Progenitor cell of endocrine pancreas (in vitro differentiated cells): ENCODE measurements at places on chromosomes 4 and X. TPM values are rescaled to one million over a fixed set of nuclear protein-coding genes. Genes with fewer than 3 reads are reported as not detected.
A peak's percentile ranks its signal among the peaks of the same experiment; 100 is the strongest.

AFF2 gene
- 7.7 and 8.4 TPM in 2 replicates for total RNA-seq

FGA gene
- total RNA-seq: 13.5 and 18.2 TPM in 2 replicates

KCNE5 gene
- total RNA-seq: 10.8 and 11.3 TPM in 2 replicates

CT45A3 gene
- total RNA-seq: not detected in 2 replicates

ADH7 gene
- total RNA-seq: not detected in 2 replicates

DNA sequence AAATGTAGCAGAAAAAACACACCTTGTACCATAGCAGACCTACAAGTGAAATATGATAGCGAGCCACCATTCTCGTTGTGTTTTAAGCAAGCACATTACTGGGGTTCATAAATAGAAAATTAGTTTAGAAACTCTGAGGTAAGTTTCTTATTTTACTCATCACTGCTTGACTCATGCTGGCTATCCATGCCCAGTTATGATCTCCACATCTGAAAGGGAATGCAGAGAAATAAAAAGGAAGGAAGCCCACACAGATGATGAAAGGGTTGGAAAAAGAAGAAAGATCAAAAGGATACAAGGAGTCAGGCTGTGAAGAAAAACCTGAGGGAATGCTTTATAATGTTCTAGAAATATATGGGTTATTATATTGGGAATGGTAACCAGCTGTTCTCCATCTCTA lies 54.5 kb downstream of the CAMK2D start:
- no peak for DNase-seq

- DNase-seq: no peak
These were observed 71.9 kb downstream of the ATG4A start for GRCh38 chrX:108163333-108164082.

GRCh38 chrX:39327255-39327654 lies 526.0 kb downstream of the MID1IP1 start:
- no peak for DNase-seq

GRCh38 chr4:135244056-135244455 lies 1042.5 kb upstream of the PABPC4L start:
- DNase-seq: no peak

DNA sequence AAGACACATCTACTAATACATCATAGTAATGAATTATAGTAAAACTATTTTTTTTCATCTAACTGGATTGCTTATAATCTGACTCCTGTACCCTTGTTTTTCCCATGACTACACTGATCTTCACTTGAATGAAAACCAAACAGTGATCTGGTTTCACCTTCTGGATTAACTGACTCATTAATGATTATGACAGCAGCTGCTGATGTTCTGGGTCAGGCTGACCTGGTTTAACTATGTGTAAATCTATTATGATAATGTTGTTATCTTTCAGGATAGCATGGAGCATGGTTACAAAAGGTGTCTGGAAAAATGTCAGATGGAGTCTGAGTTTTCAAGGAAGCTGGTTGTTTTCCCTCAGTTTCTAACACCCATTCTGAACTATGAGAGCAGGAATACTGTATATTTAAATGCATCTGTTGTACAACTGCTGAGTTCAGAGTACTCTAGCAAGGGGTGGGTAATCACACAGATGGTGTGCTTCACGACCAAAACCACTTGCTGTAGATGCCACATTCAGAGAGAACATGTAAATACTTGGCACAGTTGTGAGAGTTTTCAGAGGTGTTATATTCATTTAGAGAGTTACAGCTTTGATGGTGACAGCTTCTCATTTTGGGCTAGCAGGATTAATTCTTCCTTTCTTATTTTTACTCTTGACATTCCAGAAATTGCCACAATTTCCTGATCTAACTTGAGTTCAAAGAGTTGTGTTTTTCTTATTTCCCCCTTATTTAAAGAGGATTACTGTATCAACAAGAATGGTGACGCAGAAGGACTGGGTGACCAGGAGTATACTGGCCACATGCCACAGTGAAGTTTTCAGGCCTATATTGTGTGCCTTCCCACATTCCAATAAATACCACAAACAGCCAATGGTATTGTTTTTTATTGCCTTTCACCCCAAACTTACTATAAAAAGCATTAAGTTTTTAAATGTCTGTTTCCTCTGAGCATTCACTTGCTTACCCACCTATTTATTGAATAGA lies 249.7 kb upstream of the TET2 start:
- no peak for DNase-seq

GRCh38 chr4:48693856-48694574 lies 86.1 kb downstream of the FRYL start:
- no peak for DNase-seq

DNA sequence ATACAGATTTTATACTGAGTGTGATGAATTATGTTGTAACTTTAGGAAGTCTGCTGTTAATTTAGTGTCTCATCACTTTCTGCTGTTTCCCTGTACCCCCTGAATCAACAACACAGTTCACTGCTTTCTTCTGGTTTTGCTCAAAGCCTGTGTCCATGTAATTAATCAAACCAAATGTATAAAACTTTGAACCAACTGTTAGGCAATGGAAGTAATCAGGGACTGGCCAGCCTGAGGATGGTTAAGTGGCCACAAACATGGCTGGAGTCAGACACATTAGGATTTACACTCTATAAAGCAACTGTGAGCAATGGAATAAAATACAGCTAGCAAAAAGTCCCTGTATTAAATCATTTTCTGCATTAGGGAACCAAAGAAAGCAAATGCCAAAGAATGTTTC lies 42.6 kb downstream of the CXCL1 start:
- no peak for DNase-seq

DNA sequence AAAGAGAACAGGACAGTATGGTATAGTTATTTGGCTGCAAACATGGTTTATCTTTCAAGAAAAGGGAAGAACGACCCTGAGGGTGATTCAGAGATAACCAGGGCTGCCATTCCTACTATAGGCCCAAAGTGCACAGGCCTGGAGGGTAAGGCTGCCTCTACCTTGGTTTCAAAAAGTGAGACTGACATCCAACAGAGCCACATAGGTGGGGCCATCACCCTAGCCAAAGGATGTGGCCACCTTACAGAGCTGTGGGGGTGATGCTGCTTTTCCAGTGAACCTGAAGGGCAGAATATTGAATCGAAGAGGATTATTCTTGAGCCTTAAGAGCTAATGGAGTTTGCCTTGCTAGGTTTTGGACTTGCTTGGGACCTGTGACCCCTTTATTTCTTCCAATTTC lies 15.7 kb downstream of the SH2D1A start:
- no peak for DNase-seq

- DNase-seq: no peak
These were observed 1061.3 kb downstream of the STPG2 start for GRCh38 chr4:97081951-97082350.

DNA sequence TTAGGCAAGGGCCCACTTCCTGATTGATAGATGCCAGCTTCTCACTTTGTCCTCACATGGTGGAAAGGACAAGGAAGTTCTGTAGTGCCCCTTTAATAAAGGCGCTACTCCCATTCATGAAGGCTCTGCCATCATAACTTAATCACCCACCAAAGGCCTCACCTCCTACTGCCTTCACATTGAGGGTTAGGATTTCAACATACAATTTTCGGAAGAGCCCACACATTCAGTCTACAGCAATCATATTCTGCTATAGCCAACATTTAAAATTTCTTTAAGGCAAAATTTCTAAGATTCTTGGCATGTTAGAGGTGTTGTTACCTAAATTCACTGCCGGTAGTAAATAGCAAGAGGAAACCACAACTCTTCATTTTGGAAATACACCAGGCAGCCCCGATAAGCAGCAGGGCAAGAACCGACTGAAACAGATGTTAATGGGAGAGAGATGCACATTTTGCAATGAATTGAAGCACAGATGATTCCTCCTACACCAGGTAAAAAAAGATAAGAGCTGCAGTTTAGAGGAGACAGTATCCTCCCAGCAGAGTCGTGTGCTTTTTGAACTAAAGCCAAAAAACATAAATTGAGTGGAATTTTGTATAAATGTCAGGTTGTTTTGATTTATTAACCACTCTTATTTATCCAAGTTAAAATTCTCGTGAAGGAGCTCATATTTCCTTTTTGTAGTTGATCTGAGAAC lies 594.9 kb downstream of the KCTD8 start:
- DNase-seq: no peak

DNA sequence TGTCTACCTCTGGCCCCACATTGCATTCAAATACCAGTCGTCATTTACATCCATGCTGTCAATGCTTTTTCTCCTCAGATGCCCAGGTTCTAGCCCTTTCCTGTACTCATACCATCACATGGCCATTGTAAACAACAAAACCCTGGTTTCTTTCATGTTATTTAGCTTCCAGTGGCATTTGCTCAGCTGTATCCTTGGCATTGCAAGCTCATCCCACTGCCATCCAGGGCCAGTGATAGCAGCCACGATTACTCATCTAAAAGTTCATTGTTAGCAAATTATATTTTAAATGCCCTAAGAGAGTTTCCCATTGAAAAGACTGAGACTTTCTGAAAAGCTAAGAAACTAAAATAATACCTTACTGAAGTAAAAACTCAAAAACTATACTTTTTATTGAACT lies 34.0 kb downstream of the VEGFC start:
- DNase-seq: no peak

GRCh38 chrX:28170713-28171112 lies 189.5 kb upstream of the DCAF8L1 start:
- no peak for DNase-seq

DNA sequence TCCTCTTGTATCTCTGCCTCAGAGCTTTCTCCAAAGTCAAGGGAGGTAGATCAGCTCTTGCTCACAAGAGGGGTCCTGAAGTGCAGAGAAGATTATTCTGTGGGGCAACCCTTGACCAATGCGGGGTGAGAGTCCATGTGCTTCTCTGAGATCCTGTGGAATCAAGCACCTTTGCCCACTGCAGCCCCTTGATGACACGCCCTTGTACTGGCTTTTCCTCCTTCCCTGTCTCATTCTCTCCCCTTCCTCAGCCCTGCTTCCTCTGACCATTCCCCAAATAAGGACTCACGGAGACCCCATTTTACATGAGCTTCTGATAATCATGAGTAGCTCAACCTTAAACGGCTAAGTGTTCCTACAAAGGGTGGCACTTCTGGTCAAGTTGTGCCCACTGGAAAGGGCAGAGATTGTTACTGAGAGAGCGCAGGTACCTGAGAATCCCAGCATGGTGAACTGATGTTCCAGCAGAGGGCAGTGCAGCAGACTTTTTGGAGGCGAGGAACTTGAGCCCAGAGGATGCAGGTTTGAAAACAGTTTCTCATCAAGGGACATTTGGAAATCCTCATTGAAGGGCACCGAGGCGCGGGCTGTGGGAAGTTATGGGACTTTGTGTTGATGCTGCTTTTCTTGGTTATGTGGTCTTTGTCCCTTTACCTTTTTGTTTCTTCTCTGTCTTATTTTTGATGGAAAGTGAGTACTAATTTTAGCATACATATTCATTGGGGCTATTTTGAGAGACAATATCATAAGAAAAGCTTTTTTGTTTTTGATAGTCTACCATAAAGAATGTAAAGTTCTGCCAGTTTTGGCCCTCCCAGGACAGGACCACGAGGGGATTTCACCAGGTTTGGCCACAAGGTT lies 201.3 kb downstream of the RBM46 start:
- peak; percentile 46 for DNase-seq

DNA sequence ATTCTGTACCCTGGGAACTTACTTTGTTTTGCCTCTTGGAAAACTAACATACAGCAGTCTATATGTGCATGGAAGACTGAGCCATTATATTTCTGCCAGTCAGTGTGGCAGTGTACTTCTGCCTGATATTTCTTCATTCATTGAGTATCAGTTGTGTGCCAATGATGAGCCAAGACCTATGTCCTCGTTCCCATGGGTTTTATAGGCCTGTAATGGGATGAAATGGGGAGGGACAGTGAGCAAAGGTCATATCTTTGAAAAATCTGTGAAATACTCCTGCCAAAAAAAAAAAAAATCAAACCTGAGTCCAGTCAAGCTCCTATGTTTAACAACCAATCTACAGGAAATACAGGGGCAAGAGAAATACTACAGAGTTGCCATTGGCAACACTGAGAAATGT lies 9.1 kb downstream of the NSD2 start:
- no peak for DNase-seq

DNA sequence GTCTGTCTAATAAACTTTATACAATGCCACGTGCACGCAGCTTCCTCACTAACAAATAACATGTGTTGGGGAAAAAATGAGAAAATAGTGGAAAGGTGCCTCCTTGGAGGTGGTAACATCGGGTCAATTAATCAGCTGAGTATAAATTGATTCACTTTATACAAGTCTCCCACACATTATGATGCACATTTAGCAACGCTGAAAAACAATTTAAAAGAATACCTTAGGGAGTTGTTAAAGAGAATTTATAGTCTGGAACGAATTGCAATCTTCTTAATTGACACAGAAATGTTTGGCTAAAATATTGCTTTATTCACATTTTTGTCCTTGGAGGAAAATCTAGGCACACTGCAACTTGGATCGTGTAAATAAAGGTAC lies 84.2 kb downstream of the HPRT1 start:
- DNase-seq: no peak

DNA sequence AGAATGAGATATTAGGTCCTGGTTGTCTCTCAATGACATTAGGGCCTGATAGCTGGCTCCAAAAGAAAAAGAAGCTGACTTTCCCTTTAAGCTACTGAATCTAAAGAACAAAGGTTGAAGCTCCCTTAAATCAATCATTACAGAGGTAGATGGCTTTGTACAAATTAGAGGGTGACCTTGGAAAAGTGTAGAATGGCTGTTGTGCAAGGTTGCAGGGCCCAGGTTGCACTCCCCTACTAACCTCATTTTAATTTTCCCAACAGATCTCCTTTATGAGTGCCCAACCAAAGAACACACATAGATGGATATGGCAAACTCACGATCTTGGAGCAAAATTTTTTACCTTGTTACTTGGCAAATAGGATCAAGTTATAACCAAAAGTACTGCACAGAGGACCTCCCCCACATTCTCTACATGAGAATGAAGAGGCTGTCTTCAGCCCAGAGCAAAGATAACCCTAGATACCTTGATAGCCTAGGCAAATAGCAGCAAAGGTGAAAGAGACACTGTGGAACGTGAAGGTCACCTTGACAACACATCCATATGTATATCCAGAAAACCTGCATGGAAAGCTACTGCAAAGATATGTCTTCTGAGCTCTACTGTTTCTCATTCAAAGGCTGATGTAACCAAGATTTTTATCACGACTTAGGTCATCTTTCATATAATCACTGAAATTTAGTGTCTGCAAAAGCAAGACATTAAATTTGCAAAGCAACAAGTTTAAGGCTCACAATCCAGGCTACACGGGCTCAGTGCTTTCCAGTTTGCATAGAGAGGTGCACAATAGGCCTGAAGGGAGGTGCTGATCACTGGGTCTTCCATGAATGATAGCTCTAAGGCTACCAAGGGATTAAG lies 23.0 kb downstream of the KLB start:
- DNase-seq: no peak

- no peak for DNase-seq
These were observed 25.8 kb downstream of the TLR8 start for GRCh38 chrX:12932244-12932643.

DNA sequence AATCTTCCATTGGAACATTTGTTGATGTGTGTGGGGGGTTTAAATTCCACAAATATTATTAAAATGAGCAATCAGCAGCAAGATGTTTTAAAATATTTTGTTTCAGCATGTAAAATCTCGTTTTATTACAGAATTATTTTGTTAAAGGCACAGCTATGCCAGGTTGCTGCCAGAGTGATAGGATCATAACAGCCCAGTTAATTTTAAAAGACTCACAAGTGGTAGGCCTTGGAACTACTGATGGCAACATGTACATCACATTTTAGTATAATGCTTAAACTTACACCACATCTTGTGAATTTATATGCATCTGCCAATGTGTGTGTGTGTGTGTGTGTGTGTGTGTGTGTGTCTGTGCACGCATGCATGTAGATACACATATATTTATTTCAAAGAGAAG lies 97.8 kb upstream of the SPRY1 start:
- no peak for DNase-seq
